ENCODE measurements at places on chromosomes 12 and 14.

GRCh38 chr14:54642801-54643695, 76.1 kb downstream of the SAMD4A start:
- peak; percentile 63 for DNase-seq

DNA sequence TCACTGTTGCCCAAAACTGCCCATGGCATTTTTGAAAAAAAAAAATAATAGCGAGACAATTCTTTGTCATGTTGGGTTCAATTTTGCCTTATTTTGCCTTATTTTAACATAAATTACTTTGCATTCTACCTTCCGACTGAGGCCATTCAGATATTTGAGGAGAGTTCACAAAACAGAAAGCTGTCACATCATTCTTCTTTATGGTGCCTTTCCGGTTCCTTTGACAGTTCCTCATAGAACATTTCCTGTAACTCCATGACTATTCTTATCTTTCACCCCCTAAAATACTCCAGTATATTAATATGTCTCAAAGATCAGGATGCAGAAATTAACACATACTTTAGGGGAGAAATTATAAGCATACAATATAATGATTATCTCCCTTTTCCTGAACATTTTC, 476.7 kb downstream of the NOVA1 start:
- no peak for DNase-seq

GRCh38 chr12:132108211-132108832, 35.8 kb downstream of the DDX51 start:
- DNase-seq, result no peak

DNA sequence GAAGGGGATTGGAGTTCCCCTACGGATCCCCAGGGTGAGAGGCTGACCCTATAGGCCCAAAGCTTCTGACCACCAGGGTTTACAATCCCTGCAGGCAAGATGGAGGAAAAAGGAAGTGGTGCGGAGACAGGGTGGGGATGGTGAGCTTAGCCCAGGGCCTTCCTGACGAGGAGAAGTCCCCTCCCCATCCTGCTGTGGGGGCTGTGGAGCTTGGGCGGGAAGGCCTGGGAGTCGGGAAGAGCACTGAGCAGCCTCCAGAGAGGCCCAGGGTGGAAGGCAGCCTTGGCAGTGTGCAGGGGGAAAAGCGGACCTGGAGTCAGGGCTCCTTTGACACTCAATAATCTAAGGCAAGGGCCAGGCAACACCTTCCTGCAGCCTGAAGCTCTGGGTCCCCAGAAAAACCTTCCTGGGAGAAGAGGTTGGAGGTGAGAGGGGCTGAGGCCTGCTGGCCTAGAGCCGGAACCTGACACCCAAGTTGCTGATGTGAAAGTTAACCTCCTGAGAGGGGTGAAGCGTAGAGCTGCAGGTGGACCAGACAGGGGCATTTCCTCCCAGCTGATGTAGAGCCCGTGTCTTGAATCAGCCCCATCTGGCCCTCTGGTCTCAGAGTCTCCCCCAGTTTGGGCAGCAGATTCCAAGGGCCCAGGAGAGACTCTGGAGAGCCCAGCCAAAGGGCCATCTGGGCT, 6.0 kb downstream of the HDAC7 start:
- no peak for DNase-seq

- no peak for DNase-seq
Measured at GRCh38 chr14:56324454-56324853, 206.2 kb downstream of the PELI2 start.

- DNase-seq, result peak; percentile 18
Measured at GRCh38 chr12:89427508-89428156, 75.3 kb upstream of the DUSP6 start.

DNA sequence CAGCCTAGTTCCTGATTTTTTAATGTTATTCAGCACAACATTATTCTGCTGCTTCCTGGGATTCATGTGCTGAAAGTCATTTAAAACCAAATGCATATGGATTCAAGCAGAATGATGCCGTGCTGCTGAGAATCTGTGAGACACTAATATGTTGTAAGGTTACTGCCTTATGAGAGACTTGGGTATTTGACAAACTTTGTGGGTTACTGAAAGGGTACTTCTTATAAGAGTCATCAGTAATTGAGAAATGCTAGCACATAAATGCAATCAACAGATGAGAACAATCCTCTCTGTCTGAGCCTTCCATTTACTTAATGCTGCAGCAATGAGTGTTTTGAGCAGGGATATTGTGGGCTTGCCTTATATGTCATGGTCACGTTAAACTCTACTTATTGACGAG, 175.7 kb downstream of the NPAS3 start:
- DNase-seq, result no peak

GRCh38 chr12:4825011-4825858, 84.5 kb upstream of the KCNA1 start:
- DNase-seq, result no peak

DNA sequence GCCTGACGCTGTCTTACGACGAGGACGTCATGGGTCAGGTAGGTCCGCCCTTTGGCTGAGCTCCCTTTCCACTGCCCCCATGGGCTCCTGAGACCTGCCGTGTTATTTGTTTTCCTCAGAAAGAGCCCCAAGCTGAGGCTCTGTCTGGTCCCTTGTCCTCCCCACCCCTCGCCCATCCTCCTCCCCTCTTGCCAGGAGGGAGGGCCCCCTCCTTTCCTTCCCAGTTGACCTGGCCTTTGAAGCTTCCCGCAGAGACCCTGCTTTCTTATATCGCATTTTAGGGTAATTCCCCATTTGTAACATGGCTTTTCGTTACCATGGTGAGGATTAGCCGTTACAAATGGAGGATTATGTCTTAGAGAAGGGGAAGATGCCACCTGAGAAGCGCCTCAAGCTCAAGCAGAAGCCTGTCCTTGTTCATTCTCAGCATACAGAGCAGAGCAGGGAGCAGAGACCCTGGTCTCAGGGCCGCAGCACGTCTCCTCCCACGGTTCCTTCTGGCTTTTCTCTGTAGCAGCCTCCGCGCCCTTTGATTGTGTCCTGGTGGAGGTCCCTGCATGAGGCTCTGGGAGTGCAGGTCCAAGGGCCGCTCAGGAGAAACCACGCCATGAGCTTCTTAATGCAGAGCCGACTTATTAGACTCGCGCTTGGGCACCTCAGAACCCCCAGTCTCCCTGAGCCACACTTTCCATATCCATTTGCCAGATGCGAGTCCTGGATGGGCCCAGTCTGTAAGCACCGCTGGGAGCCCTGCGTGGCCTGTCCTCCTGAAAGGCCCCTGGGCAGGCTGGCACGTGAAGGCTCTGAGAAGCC, 47.2 kb downstream of the UBE3B start:
- DNase-seq, result no peak

DNA sequence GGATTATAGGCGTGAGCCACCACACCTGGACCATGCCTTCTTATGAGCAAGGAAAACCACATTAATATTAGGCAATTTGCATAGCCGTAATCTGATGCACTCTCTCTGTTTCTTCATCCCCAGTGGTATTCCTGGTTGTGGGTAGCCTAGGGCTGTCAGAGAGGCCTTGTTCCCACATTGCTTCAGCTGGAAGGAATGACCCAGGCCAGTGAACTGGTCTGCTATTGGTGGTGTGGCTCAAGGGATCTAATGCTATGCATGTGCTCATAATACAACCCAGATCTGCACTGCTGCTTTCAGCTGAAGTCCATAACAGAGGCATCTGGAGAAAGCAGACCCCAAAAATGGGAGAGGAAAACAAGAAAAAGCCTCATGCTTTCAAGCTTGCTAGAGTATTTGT, 33.1 kb upstream of the G2E3 start:
- peak; percentile 57 for DNase-seq

- DNase-seq, result no peak
Measured at GRCh38 chr12:8907513-8907912, 6.8 kb upstream of the PHC1 start.

- DNase-seq, result no peak
Measured at GRCh38 chr12:52346593-52346992, 20.7 kb downstream of the KRT85 start.

GRCh38 chr14:74654931-74655330, 42.9 kb upstream of the LTBP2 start:
- no peak for DNase-seq

DNA sequence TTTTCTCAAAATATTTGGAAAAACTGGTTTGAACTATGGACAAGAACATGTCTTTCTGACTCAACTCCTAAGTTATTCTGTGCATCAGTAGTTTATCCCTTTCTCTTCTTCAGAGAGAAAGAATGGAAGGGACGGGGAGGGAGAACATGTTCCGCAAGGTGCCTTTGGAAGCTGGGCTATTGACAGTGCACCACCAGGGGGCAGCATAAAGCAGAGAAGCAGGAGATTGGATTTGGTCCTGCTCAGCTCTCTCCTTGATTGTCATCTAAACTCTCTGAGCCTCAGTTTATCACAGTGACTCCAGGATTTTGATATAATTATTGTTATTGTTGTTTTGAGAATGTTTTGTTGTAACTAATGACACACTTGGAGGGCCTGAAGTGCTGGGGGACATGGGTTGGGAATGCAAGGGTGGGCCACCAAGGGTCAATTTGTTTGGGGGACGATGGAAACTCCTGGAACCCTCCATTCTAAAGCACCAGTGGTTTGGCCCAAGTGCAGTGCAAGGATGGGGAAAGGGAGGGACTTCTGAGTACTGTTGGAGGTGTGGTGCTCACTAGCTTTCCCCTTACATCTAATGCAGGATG, 45.3 kb upstream of the ANO6 start:
- peak; percentile 76 for DNase-seq

GRCh38 chr12:4486049-4486699, 40.6 kb upstream of the FGF6 start:
- no peak for DNase-seq

DNA sequence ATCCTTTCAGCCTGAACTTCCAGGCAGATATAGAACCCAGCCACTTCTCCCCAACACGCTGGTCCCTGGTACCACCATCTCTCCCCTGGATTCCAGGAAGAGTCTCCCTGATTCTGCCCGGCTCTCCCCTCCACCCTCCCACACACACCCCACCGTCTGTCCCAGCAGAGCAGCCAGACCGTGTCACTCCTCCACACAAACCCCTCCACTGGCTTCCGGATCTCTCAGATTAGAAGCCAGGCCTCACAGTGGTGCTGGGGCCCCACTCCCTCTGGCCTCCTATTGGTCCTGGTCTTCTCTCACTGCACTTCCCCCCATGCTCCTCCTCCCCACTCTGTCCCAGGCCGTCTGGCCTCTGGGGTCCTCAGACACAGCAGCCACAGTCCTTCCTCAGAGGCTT, 52.4 kb upstream of the CDKN3 start:
- no peak for DNase-seq

GRCh38 chr12:9944391-9944790, 12.2 kb upstream of the CLEC2A start:
- no peak for DNase-seq

- DNase-seq, result peak; percentile 40
Measured at GRCh38 chr14:53515276-53515675, 362.2 kb upstream of the DDHD1 start.

DNA sequence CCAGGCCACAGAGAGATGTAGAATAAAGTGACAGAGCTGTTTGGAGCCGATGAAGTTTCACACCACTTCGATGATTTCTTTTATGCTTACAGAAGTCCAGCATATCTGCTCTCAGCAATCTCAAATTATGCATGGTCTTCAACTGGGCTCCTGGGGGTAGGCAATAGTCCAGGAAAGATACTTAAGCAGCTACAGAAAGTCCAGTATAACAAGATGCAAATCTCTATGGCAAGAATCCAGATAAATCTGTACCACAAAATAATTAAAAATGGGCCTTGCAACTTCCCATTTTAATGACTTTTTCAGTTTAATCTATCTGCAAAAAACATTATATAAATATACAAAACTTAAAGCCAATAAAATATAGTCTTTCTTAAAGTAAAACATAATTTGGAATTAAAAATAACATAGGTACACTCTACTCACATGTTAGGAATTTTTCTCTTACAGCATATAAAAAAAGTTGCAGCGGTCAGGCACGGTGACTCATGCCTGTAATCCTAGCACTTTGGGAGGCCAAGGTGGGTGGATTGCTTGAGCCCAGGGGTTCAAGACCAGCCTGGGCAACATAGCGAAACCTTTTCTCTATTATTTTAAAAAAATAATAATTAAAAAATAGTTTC, 20.5 kb upstream of the RAD51AP1 start:
- peak; percentile 80 for DNase-seq

GRCh38 chr14:27672047-27672446, 1074.2 kb upstream of the NOVA1 start:
- no peak for DNase-seq

DNA sequence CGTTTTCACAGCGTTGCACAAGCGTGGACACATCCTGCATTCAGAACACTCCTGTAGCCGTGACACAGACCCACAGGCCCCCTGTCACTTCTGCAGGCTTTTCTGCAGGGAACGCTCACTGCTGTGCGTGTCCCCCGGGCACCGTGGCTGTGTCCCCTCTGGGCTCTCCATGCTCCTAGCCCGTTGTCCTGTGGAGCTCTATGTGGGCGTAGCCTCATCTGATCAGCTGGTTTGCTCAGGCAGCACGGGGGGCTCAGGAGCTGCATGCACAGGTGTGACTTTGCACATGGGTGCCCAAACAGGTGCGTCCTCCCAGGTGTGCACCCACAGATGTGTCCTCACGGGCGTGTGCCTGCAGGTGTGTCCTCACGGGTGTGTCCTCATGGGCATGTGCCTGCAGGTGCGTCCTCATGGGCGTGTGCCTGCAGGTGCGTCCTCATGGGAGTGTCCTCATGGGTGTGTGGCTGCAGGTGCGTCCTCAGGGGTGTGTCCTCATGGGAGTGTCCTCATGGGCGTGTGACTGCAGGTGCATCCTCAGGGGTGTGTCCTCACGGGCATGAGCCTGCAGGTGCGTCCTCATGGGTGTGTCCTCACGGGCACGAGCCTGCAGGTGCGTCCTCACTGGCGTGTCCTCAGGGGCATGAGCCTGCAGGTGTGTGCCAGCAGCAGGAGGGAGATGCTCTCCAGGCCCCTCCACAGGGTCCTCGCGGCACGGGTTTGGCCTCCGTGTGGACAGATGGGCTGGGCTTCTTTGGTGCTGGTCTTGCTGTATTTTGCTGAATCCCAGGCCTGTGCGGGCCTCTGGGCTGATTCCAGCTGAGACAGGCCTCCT, 17.5 kb downstream of the MTA1 start:
- no peak for DNase-seq

- DNase-seq, result no peak
Measured at GRCh38 chr14:100130521-100130920, 28.9 kb downstream of the DEGS2 start.

- no peak for DNase-seq
Measured at GRCh38 chr14:59120921-59121320, 67.5 kb upstream of the DAAM1 start.

- peak; percentile 67 for DNase-seq
Measured at GRCh38 chr14:32010604-32011125, 66.4 kb upstream of the ARHGAP5 start.

GRCh38 chr14:100305324-100306100, 732 bp downstream of the SLC25A29 start:
- no peak for DNase-seq

DNA sequence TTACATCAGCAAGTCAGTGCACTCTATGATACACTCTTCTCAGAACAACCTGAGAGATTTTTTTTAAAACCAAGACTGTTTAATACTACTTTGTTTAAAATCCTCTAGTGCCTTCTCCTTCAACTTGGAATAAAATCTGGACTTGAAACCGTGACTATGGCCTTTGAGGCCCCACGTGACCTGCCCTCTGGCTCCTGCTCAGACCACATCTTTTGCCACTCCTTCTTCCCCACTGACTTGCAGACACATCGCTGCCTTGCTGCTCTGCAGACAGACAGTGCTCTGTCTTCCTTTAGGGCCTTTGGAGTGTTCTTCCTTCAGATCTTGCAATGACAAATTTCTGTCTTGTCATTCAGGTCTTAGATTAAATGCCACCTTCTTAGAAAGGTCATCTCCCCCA, 48.5 kb downstream of the TTC8 start:
- no peak for DNase-seq

- DNase-seq, result no peak
Measured at GRCh38 chr12:8664228-8664913, 1.7 kb upstream of the MFAP5 start.

- peak; percentile 92 for DNase-seq
Measured at GRCh38 chr14:73180385-73180805, 44.1 kb downstream of the PSEN1 start.

GRCh38 chr12:62426089-62426488, 40.5 kb upstream of the MON2 start:
- peak; percentile 45 for DNase-seq
